Tibial nerve (tissue), 4 donors: ENCODE measurements at places on chromosomes 11 and 22. TPM values are rescaled to one million over a fixed set of nuclear protein-coding genes. Genes with fewer than 3 reads are reported as not detected.

The MAPK11 gene
- total RNA-seq: 22.8 TPM

The RPS13 gene
- 1,083 TPM for total RNA-seq

The MAPK8IP1 gene
- 263 TPM for total RNA-seq

The BBOX1 gene
- total RNA-seq: not detected

The OR5B21 gene
- total RNA-seq: not detected

The CEND1 gene
- not detected for total RNA-seq

The ALDH3B2 gene
- not detected for total RNA-seq

The MN1 gene
- 3.9 TPM for total RNA-seq

GRCh38 chr11:8839957-8840945 lies 70.7 kb upstream of the AKIP1 start:
- no peaks in the 10 kb centered on the region for H3K36me3 ChIP-seq
- no peaks in the 10 kb centered on the region for H3K4me1 ChIP-seq
- H3K27me3 ChIP-seq: no peaks in the 10 kb centered on the region
- H3K4me3 ChIP-seq: no peak overlapping the region

- H3K4me3 ChIP-seq: no peak overlapping the region
- no peaks in the 10 kb centered on the region for H3K4me1 ChIP-seq
- no peak overlapping the region for H3K27ac ChIP-seq
Measured at GRCh38 chr11:90698238-90698637, 475.4 kb upstream of the CHORDC1 start.

- H3K36me3 ChIP-seq: peaks cover 2% of the 10 kb centered on the region
- H3K27me3 ChIP-seq: no peaks in the 10 kb centered on the region
- DNase-seq: no peak
- no peaks in the 10 kb centered on the region for H3K4me1 ChIP-seq
Measured at GRCh38 chr11:65189191-65189590, 7.5 kb downstream of the CAPN1 start.

DNA sequence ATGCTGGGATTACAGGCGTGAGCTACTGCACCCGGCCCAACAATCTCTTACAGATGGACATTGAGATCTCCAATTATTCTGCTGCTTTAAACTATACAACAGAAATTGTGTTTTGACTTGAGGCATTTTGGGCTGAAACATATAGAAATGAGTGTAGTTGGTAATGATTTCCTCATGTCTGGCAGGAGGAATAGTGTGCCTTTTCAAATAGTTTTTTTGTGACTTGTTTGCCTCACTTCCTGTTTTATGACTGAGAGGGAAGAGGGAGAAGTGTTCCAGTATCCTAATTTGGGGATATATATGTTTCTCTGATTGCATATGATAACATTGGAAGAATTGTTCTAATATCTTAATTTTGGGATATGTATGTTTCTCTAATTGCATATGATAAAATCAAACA lies 40.2 kb downstream of the EP300 start:
- H3K27me3 ChIP-seq: no peaks in the 10 kb centered on the region
- H3K4me3 ChIP-seq: no peak overlapping the region
- H3K36me3 ChIP-seq: peaks cover 28% of the 10 kb centered on the region
- no peak overlapping the region for H3K27ac ChIP-seq

DNA sequence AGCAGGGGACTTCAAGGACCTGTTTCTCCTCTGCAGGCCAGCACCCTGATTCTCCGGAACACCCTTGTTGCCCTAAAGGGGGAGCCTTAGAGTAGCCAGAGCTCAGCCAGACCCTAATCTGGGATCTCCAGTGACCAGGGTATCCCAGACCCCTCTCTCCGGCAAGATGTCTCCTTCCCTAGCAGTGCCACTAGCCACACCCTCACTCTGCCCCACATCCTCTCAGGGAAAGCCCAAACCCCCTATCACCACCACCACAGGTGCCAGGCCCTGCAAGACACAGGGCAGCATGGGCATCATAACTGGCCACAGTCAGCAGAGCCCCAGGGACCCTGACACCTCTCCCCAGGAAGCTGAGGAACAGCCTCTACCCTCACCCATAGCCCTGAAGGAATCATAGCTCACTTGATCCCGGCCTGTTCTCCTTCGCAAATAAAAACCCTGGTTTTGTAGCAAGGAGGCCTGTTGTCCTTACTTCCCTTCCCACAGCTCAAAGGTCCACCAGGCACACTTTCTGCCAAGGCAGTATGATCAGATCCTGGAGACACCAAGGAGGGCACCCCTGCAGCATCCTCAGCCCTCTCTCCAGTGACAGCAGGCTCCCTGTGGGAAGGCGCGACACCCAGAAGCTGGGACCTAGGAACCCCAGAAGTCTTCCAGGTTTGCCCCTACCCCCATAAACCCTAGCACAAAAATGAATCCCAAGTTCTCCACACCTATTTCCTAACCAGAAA lies 4.6 kb downstream of the CFL1 start:
- peak overlapping the region; percentile 46 for H3K27ac ChIP-seq
- no peaks in the 10 kb centered on the region for H3K27me3 ChIP-seq
- H3K4me3 ChIP-seq: no peak overlapping the region
- peaks cover 31% of the 10 kb centered on the region for H3K4me1 ChIP-seq
- no peak for DNase-seq

DNA sequence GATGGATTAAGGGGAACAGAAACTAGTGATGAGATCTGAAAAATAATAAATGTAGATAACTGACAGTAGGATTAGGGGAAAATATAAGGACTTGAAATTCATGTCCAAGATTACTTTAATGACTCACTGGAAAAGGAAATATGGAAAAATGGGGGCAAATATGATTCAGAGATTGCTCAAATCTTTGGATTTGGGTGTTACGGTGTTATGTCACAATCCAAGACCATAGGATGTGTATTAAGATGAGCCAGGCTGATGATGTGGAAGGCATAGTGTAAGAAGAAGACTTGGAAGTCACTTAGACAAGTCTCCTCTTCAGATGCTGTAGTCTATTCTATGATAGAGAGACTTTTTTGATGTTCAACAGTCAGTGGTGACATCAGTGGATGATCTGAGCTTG lies 323.7 kb downstream of the LUZP2 start:
- no peak overlapping the region for H3K27ac ChIP-seq
- no peaks in the 10 kb centered on the region for H3K4me1 ChIP-seq
- H3K4me3 ChIP-seq: no peak overlapping the region

DNA sequence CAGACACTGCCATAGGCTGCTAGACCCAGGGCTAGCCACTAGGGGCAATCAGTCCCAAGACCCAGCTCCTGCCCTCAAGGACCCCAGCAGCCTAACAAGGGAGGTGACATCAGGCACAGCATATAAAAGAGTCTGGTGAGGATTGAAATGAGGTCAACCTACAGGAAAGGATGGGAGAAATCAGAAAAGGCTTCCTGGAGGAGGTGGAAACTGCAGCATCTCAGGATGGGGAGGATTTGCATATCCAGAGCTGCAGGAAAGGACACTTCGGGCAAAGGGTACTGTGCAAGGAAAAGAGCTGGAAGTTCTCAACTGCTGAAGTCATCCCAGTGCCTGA lies 2.9 kb upstream of the ARFGAP2 start:
- H3K36me3 ChIP-seq: no peaks in the 10 kb centered on the region
- no peak for DNase-seq
- peak overlapping the region; percentile 98 for H3K27ac ChIP-seq
- H3K4me3 ChIP-seq: no peak overlapping the region
- peaks cover 71% of the 10 kb centered on the region for H3K4me1 ChIP-seq

DNA sequence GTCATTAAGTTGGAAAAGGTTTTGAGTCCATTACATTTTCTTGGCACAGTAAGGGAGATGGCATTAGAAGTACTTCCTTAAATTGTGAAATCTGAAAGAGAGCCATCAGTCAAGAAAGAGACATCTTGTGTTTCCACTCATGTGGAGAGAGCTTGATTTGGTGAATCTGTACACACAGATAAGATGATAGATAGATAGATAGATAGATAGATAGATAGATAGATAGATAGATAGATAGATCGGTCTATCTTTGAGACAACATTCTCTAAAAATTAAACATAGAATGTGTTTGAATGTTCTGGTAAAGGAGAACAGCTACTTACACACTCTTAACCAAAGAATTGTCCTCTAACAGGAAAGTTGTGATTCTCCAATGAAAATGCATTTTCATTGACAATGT lies 76.2 kb downstream of the TTC17 start:
- H3K4me3 ChIP-seq: no peak overlapping the region
- H3K27ac ChIP-seq: no peak overlapping the region
- no peaks in the 10 kb centered on the region for H3K4me1 ChIP-seq
- no peak for DNase-seq
- no peaks in the 10 kb centered on the region for H3K27me3 ChIP-seq
- H3K36me3 ChIP-seq: peaks cover 69% of the 10 kb centered on the region

DNA sequence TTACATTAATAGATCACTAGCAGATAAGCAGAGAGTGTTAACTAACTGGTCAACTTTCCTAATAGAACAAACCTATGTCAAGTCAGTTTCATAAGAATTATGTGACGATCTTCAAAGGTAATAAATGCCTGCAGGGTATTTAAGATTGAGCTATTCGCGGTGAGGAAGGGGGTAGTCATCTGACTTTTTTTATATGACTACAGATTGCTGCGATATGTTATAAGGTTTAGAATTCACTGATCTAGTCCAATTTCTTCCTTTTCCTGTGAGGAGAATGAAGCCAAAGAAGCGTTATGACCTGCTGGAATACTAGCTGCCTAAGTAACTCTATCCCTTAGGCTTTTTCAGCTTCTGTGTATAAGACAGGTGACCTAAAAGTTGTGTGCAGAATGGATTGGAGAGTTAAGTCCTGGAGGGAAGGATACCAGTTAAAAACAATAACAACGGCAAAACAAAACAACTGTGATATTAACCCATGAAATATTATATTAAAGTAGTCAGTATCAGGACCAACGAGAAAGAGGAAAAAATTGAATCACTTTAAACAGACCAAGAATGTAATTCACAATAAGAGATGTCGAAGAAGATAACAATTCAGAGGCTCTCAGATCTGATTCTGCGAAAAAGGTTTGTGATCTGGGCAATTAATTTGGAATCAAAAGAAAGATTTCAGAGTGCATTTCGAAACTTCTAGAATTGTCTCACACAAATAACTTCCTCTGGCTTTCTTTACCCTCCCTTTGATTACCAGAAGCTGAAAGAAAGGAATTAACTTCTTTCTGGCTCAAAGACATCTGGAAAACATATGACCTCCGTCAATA lies 630 bp downstream of the CASP4 start:
- no peak for DNase-seq
- H3K27ac ChIP-seq: peak overlapping the region; percentile 81
- no peaks in the 10 kb centered on the region for H3K36me3 ChIP-seq
- H3K4me3 ChIP-seq: peak overlapping the region; percentile 55
- no peaks in the 10 kb centered on the region for H3K27me3 ChIP-seq

GRCh38 chr11:43952401-43953342 lies 10.2 kb downstream of the C11orf96 start:
- no peak overlapping the region for H3K4me3 ChIP-seq
- H3K36me3 ChIP-seq: no peaks in the 10 kb centered on the region

- H3K4me1 ChIP-seq: peaks cover 47% of the 10 kb centered on the region
- no peaks in the 10 kb centered on the region for H3K36me3 ChIP-seq
- H3K27ac ChIP-seq: peak overlapping the region; percentile 90
Measured at GRCh38 chr11:73141031-73141308, 1.1 kb downstream of the FCHSD2 start.

GRCh38 chr11:17652556-17652955 lies 66.8 kb upstream of the MYOD1 start:
- no peak overlapping the region for H3K4me3 ChIP-seq
- no peaks in the 10 kb centered on the region for H3K36me3 ChIP-seq
- no peak overlapping the region for H3K27ac ChIP-seq
- H3K27me3 ChIP-seq: no peaks in the 10 kb centered on the region
- H3K4me1 ChIP-seq: no peaks in the 10 kb centered on the region

- peak overlapping the region; percentile 62 for H3K4me3 ChIP-seq
- H3K27ac ChIP-seq: peak overlapping the region; percentile 86
- no peaks in the 10 kb centered on the region for H3K4me1 ChIP-seq
- DNase-seq: peak; percentile 40
Measured at GRCh38 chr11:63613517-63614135, 607 bp downstream of the PLAAT3 start.

GRCh38 chr11:75868990-75869389 lies 54.0 kb downstream of the UVRAG start:
- no peak overlapping the region for H3K4me3 ChIP-seq
- H3K36me3 ChIP-seq: no peaks in the 10 kb centered on the region
- H3K4me1 ChIP-seq: peaks cover 15% of the 10 kb centered on the region
- H3K27me3 ChIP-seq: no peaks in the 10 kb centered on the region
- DNase-seq: no peak

GRCh38 chr11:961921-962320 lies 36.3 kb downstream of the AP2A2 start:
- no peak for DNase-seq
- H3K4me1 ChIP-seq: no peaks in the 10 kb centered on the region
- H3K4me3 ChIP-seq: no peak overlapping the region
- peaks cover 8% of the 10 kb centered on the region for H3K36me3 ChIP-seq
- no peaks in the 10 kb centered on the region for H3K27me3 ChIP-seq

GRCh38 chr11:116838321-116839084 lies 1.1 kb upstream of the APOA1 start:
- H3K4me3 ChIP-seq: no peak overlapping the region
- peak overlapping the region; percentile 79 for H3K27ac ChIP-seq
- peaks cover 28% of the 10 kb centered on the region for H3K4me1 ChIP-seq
- no peak for DNase-seq
- H3K36me3 ChIP-seq: peaks cover 12% of the 10 kb centered on the region

DNA sequence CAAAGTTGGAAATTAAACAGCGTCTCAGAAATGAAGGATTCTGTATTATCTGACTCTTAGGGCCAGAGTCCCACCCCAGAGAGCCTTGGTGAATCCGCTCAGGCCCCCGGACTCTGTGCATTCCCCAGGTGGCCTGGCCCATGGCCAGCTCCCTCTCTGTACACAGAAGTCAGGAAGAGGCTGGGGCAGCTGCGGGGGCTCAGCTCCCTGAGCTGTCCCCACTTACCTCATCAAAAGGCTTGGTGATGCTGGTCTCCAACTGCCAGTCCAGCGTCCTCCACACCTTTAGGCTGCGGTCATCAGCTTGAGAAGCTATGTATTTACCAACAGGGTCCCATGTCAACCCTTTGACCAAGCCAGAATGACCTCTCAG lies 35.0 kb downstream of the HIRA start:
- no peak for DNase-seq
- no peak overlapping the region for H3K4me3 ChIP-seq
- no peak overlapping the region for H3K27ac ChIP-seq
- H3K27me3 ChIP-seq: no peaks in the 10 kb centered on the region
- peaks cover 98% of the 10 kb centered on the region for H3K36me3 ChIP-seq
- H3K4me1 ChIP-seq: no peaks in the 10 kb centered on the region

GRCh38 chr11:28966951-28967350 lies 858.8 kb downstream of the METTL15 start:
- no peaks in the 10 kb centered on the region for H3K36me3 ChIP-seq
- no peaks in the 10 kb centered on the region for H3K27me3 ChIP-seq
- DNase-seq: no peak
- no peak overlapping the region for H3K27ac ChIP-seq
- H3K4me3 ChIP-seq: no peak overlapping the region
- no peaks in the 10 kb centered on the region for H3K4me1 ChIP-seq

GRCh38 chr11:75384438-75385080 lies 14.8 kb upstream of the RPS3 start:
- no peaks in the 10 kb centered on the region for H3K36me3 ChIP-seq
- DNase-seq: peak; percentile 73
- H3K27ac ChIP-seq: no peak overlapping the region
- peaks cover 5% of the 10 kb centered on the region for H3K4me1 ChIP-seq
- H3K4me3 ChIP-seq: no peak overlapping the region

GRCh38 chr11:108866781-108867180 lies 201.9 kb downstream of the DDX10 start:
- H3K36me3 ChIP-seq: no peaks in the 10 kb centered on the region
- no peaks in the 10 kb centered on the region for H3K27me3 ChIP-seq
- no peak overlapping the region for H3K27ac ChIP-seq
- no peaks in the 10 kb centered on the region for H3K4me1 ChIP-seq

GRCh38 chr11:7981619-7982157 lies 5.4 kb upstream of the EIF3F start:
- no peaks in the 10 kb centered on the region for H3K27me3 ChIP-seq
- no peaks in the 10 kb centered on the region for H3K36me3 ChIP-seq
- no peak overlapping the region for H3K4me3 ChIP-seq
- DNase-seq: no peak
